Activated CD4-positive, alpha-beta T cell treated with anti-CD3 and anti-CD28 coated beads for 48 hours (primary cell): ENCODE measurements at places on chromosomes 7 and 10.

- no peak for DNase-seq
Measured at GRCh38 chr10:117544004-117544701, 1.6 kb downstream of the EMX2 start.

- DNase-seq = no peak
Measured at GRCh38 chr10:76840802-76841201, 796.8 kb downstream of the KCNMA1 start.

DNA sequence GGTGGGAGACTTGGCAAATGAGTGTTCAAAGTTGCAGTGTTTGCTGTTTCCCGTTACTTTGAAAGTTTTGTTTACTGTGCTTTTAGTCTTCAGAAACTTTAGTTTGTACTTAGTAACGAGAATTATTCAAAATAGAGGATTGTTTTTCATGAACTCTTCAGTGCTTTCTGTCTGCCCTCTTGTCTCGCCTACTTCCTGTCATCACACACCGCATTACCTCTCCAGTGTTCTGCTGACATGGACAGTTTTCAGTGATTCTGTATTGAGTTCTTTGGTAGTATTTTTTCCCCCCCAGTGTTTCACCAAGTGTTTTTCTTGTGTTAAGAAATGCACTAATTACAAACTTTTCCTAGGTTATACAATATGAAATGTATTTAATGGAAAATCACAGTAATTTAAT is 207.0 kb downstream of the MLLT10 start:
- DNase-seq = no peak

- no peak for DNase-seq
Measured at GRCh38 chr10:72875250-72876055, 18.1 kb upstream of the OIT3 start.

DNA sequence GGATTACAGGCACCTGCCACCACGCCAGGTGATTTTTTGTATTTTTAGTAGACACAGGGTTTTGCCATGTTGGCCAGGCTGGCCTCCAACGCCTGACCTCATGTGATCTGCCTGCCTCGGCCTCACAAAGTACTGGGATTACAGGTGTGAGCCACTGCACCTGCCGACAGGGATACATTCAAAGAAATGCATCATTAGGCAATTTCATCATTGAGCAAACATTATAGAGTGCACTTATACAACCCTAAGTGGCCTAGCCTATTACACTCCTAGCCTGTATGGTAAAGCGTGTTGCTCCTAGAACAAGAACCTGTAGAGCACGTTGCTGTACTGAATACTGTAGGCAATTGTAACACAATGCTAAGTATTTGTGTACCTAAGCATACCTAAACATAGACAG is 350.3 kb downstream of the GALNT17 start:
- no peak for DNase-seq

DNA sequence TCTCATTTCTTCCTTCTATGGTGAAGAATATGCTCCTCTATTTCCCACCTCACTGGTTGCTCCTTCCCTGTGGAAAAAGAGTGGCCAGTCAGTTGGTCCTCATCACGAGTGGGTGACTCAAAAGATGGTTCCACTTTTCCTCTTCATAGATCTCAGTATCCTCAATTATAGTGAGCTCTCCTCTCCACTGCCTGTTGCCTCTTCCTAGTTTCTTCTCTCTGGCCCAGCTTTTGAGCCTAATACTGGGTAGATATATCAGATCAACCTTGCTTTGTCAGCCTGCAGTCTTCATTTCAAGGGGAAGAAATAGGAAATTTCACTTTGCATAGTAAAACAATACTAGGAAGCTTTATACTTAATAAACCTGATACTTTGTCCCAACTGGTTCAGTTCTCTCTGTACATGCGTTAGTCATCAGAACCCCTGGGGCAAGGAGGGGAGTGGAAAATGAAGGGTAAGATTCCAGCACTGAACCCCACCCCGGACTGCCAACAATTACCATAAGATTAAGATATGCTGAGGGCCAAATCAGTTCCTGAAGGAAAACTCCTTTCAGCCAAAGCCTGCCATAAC is 15.5 kb upstream of the WNT16 start:
- DNase-seq = no peak
